NK-92 treated with Interleukin-12 subunit alpha and Interleukin-12 subunit beta, amount 100 ng/mL, for 24 hours (cell line): ENCODE measurements at places on chromosomes 1 and 21.

DNA sequence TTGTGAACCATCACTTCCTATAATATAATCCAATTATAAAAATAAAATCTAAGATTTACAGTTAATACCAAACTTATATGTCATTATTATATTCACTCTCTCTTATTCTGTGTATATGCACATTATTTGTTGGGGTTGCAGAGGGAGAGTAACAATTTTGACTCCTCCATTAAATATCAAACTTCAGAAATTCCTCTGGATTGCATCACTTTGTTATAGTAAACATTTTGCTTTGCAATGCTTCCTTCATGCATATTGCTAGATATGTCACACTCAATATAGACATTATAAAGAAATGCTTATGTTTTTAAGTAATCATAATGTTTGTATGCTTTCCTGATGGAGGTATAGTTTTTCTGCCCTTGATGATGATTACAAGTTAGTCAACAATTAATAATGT, 999.0 kb upstream of the ADGRL2 start:
- DNase-seq, result no peak

GRCh38 chr1:21638531-21639341, 30.4 kb downstream of the RAP1GAP start:
- no peak for DNase-seq

GRCh38 chr1:201172326-201172725, 18.1 kb upstream of the TMEM9 start:
- no peak for DNase-seq

DNA sequence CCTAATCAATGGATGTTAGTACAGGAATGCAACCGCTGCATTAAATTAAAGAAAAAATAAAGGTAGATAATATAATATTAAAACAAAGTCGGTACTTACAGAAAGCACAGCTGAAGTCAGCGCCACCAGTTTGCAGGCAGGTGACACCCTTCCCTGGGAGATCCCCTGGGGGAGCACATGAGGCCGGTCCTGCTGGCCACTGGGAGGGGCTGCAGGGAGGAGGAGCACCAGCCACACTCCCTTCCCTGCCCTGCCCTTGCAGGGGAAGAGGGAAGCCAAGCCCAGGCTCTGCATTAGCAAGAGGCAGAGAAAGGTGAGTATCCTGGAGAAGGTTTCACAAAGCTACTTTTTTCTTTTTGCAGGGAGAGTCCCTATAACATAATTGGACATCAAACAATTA, 507.0 kb downstream of the AJAP1 start:
- DNase-seq, result no peak

DNA sequence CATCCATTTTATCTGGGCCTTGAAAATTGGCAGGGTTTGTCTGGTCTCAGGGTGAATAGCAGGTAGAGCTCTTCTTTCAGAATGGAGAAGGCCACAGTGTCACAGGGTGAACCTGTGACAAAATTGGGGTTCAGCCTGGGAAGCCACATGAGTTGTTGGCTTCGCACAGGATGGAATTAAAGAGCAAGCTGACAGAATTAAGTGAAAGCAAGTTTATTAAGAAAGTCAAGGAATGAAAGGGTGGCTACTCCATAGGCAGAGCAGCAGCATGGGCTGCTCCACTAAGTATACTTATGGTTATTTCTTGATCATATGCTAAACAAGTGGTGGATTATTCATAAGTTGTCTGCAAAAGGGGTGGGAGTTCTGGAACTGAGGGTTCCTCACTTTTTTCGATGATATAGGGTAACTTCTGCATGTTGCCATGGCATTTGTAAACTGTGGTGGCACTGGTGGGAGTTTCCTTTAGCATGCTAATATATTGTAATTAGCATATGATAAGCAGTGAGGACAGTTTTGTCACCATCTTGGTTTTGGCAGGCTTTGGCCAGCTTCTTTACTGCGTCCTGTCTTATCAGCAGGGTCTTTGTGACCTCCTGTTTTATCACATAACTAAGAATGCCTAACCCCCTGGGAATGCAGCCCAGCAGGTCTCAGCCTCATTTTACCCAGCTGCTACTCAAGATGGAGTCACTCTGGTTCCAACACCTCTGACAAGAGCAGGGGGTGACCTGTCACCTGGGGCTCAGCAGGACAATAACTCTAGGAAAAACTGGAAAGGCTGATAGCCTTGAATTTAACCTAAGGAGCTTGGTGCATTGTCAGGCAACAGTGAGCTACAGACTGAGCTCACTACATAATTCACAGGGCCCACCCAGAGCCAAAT, 5.1 kb downstream of the IFNAR2 start:
- DNase-seq, result no peak

DNA sequence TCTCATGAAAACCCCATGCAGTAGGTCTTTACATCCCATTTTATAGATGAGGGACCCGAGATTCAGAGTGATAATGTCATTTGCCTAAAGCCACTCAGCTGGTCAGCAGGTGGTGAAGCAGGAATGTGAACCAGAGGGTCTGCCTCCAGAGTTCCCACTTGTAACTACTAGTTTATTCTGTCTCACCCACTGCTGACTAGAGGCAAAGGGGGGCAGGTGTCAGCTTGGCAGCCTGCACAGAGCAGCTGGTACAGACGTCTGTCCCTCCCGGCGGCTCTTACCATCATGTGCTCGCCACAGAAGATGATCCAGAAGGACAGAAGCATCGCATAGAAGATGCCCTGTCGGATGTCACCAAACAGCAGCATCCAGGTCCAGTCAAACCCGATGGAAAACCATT, 82.4 kb downstream of the WLS start:
- no peak for DNase-seq

DNA sequence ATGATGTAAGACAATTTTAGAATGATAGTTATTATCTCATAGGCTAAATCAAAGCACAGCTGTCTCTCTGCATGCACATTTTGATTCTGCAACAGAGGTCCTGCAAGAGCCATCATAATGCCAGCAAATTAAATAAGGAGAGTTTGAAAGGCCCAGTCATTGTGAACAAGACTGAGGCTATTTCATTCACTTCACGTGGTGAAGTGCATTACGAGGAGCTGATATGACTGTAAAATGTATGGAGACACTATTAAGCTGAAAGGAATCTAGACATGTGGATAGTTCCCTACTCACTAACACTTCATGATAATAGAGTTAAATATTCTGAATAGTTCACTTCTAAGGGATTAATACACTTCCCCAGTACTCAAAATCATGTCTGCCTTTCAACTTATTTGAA, 299.0 kb downstream of the SMYD3 start:
- DNase-seq, result no peak

DNA sequence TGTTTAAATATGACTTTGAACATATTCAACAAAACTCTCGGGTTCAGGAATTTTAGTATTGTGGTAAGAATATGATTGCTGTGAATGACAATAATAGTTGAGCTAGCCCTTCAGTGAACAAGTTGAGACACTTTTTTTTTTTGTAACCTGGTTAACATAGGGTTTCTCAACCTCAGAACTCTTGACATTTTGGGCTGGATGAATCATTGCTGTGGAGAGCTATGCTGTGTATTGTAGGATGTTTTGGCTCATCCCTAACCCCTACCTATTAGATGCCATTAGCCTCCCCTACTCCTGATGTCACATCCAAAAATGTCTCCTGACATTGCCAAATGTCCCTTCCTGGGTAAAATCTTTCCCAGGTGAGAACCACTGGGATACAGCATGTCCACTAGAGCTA, 113.7 kb downstream of the RUNX1 start:
- DNase-seq, result no peak
